ENCODE measurements at places on chromosomes 3 and 15. TPM values are rescaled to one million over a fixed set of nuclear protein-coding genes. Genes with fewer than 3 reads are reported as not detected.

LPP gene
- total RNA-seq = 32.5 TPM

SERINC4 gene
- total RNA-seq = not detected

DGKG gene
- total RNA-seq = 2.5 TPM

GUCA1C gene
- total RNA-seq = not detected

SI gene
- total RNA-seq = not detected

Measured in mononuclear cell (primary cell).